Ascending aorta (tissue), 2 donors: ENCODE measurements at places on chromosomes 4 and X. TPM values are rescaled to one million over a fixed set of nuclear protein-coding genes. Genes with fewer than 3 reads are reported as not detected.
A peak's percentile ranks its signal among the peaks of the same experiment; 100 is the strongest.

DNA sequence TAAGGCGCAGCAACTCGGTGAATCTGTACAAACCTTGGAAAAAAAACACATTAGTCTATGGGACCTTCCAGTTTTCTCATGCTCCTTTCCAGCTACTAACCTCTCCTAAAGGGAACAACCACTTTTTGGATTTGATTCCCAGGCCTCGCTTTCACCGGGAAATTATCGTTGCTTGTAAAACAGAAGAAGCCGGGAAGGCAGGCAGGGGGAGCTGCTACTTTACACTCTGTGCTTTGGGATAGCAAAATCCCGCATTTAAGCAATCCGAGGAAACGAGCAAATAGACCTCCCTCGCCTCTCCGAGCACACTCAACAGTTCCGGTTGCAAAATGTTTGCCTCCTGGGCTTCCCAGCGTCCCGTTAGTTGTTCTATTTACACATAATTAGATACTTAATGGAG is 1.2 kb downstream of the CD38 start:
- peaks cover 2% of the 10 kb centered on the region for H3K4me1 ChIP-seq
- no peak overlapping the region for H3K27ac ChIP-seq
- DNase-seq = peak; percentile 74
- H3K4me3 ChIP-seq = peak overlapping the region; percentile 60
- no peaks in the 10 kb centered on the region for H3K27me3 ChIP-seq

The PPA2 gene
- total RNA-seq = 49.3 TPM

DNA sequence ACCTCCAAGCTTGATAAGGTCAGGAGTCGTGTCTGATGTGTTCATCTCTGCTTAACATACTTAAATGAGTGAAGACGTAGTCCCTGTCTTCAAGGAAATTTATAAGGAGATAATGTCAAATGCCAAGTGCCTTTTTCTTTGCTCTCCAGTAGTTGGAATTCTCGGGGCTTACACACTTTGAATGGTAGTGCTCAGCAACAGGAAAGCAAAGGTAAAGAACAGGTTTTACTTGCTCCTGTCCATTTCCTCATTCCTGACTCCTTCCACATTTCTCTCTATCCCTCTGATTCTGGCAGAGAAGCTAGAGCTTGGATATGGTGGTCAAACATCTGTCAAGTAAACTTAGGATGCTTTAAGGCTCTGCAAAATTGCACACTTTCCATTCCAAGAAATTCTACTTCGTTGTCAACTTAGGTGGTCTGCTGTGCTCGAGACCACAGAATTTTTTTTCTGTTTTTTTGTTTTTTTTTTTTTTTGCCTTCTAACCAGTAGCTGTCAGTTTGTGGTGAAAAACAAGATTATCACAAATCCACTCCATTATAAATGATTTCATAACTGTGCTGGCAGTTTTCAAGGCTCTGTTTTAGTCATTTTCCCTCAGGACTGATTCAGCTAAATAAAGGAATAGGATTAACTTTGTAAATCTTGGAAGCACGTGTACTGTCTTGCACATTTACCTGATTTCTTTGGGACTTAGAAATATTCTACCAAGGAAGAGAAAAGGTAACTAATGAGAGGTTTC is 180.8 kb upstream of the ANXA3 start:
- H3K36me3 ChIP-seq = no peaks in the 10 kb centered on the region
- no peak for DNase-seq
- H3K4me3 ChIP-seq = no peak overlapping the region
- no peaks in the 10 kb centered on the region for H3K27me3 ChIP-seq
- H3K27ac ChIP-seq = no peak overlapping the region

The TRIM2 gene
- total RNA-seq = 33.3 TPM

DNA sequence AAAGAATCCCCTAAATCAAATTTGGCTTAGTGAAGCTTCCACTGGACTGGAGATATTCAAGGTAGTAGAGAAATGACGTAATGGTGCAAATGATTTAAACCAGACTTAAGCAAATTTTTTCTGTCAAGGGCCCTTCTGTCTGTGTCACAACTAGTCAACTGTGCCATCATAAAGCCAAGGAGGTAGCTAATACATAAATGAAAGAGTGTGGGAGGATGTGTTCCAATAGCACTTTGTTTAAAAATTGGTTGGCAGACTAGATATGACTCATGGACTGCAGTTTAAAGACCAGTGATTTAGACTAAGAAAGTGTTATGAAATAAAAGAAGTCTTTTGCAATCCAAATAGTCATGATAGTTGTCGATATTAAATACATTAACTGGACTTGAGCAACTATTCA is 24.3 kb upstream of the TEX13C start:
- no peak overlapping the region for H3K4me3 ChIP-seq
- no peaks in the 10 kb centered on the region for H3K4me1 ChIP-seq
- no peak overlapping the region for H3K27ac ChIP-seq
- DNase-seq = no peak

- H3K27ac ChIP-seq = no peak overlapping the region
- H3K27me3 ChIP-seq = no peaks in the 10 kb centered on the region
- no peak overlapping the region for H3K4me3 ChIP-seq
- H3K36me3 ChIP-seq = no peaks in the 10 kb centered on the region
- H3K4me1 ChIP-seq = no peaks in the 10 kb centered on the region
Observed at GRCh38 chr4:48109413-48110263, 24.4 kb downstream of the TXK start.

DNA sequence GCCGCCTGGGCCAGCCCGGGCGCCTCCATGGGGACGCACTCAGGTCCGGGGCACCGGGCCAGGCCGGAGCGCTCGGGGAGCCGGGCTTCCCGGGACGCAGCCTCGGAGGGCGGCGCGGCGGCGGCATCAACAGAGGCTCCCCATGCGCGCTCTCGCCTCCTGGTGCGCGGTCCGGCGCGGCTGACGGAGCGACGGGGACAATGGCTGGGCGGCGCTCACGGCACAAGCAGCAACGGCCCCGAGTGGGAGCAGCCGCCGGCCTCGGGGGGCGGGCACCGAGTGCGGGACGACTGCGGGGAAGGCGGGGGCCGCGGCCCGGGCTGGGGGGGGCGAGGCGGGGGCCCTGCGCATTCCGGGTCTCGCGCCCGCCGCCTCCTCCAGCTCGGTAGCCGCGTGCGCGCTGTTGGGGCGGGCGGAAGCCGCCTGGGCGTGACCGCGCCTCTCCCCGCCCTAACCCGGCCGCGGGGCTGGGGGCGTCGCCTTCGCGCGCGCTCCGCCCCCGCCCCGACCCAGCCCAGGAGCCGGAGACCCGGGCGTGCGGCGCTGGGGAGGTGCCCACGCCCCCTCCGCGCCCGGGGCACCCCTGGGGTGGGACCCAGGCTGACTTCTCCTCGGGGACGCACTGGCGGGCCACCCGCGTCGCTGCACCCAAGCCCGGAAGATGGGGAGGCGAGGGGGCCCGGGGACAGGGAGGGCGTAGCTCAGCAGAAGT is at the start of gene PRKX:
Gene PRKX (minus strand): TSS at position 425 of the 712 bp plus-strand sequence. CDS start 396 bp downstream, at position 29.
- peak within 1 kb of the TSS; percentile 75 for H3K4me3 ChIP-seq
- H3K4me1 ChIP-seq = no peaks in the 10 kb centered on the region
- H3K27me3 ChIP-seq = no peaks in the 10 kb centered on the region

The MAGEA4 gene
- not detected for total RNA-seq

The NXF2 gene
- not detected for total RNA-seq

DNA sequence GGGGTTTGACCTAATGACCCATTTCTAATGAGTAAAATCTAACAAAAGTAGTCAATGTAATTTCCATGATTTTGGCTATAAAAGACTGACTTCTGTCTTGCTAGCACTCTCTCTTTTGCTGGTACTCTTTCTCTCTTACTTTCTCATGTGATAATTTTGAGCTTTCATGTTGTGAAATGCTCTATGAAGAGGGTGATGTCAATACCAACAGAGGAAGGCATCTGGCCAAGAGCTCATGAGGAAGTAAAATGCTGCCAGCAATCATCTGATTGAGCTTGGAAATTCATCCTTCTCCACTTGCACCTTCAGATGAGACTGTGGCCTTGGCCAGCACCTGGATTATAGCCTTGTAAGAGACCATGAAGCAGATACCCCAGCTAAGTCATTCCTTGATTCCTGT is 347.7 kb downstream of the HS3ST1 start:
- no peaks in the 10 kb centered on the region for H3K36me3 ChIP-seq
- no peaks in the 10 kb centered on the region for H3K4me1 ChIP-seq
- H3K27ac ChIP-seq = no peak overlapping the region
- H3K4me3 ChIP-seq = no peak overlapping the region
- DNase-seq = no peak

DNA sequence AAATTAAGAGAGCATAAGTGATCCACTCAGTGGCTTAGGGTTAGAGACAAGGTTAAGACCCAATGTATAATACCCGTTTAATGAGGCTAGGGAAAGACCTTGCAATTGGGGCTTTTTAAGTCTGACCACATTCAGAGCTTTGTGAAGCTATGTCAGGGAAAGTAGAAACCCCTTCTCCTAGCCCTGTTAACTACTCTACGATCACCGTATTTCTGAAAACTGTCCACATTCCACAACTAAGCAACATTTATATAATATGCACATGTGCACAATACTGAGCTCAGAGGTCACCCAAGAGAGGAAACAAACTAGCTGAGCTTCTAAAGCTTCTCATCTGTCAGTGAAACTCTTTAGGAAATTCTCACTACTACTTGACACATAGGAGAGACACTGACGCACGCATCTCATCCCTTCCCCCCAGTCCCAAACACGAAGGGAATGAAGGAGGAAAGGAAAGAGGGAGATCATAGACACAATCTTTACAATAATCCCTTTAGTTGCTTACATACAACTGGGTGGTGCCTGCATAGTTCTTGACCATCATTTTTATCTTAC is 56.2 kb downstream of the METTL14 start:
- H3K36me3 ChIP-seq = peaks cover 45% of the 10 kb centered on the region
- H3K27me3 ChIP-seq = no peaks in the 10 kb centered on the region
- peak overlapping the region; percentile 50 for H3K27ac ChIP-seq
- H3K4me3 ChIP-seq = no peak overlapping the region
- DNase-seq = no peak
- H3K4me1 ChIP-seq = no peaks in the 10 kb centered on the region

The MAGEB10 gene
- not detected for total RNA-seq

DNA sequence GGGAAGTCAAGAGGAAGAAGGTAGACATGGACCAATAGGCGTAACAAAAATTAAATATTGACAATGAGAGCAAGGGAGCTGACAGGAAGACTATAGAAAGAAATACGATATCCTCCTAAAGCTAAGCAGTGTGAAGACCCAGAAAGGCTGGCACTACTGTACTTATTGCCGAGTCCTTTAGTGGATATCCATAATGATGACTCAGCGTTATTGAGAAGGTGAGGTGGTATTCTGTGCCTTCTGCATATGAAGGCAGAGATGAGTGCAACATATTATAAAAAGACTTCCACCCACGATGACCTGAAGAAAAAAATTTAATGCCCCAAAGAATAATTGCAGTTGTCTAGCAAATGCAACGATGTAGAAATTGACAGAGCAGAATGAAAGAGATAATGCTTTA is 13.0 kb upstream of the MCF2 start:
- no peaks in the 10 kb centered on the region for H3K36me3 ChIP-seq
- H3K4me3 ChIP-seq = no peak overlapping the region
- H3K27me3 ChIP-seq = no peaks in the 10 kb centered on the region
- H3K27ac ChIP-seq = no peak overlapping the region
- H3K4me1 ChIP-seq = no peaks in the 10 kb centered on the region

- no peaks in the 10 kb centered on the region for H3K27me3 ChIP-seq
- H3K4me3 ChIP-seq = no peak overlapping the region
- H3K36me3 ChIP-seq = no peaks in the 10 kb centered on the region
- no peak overlapping the region for H3K27ac ChIP-seq
Observed at GRCh38 chr4:166308647-166309046, 435.6 kb downstream of the TLL1 start.

The SMIM10L2A gene
- total RNA-seq = 0.85 TPM

The RS1 gene
- not detected for total RNA-seq

The FRG2 gene
- not detected for total RNA-seq

DNA sequence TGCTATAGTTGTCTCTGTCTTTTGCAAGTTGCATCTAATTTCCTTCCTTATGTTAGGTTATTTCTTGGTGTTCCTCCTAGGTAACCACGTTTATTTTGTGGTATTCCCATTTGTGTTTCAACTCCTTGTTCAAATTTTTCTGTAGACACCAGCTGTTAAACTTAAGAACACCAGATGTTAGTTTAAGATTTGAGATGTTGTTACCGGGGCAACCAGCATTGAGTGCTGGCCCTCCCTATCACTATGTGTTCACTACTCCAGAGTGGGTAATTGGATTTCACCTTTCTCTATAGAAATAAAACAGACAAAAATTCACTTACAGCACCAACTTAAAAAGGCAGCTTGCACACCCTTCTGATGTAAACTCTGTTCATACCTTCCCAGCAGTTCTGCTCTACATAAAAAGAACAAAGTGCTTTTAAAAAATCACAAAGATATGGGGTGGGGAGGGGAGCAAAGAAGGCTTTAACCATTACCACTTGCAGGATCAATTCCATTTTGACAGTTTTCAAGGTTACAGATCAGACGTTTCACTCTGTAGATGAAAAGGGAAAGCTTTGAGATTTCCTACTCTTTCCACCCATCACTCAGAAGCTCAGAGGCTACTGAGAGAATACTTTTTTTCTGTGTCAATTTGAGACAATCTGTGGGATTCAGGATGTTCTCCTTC is 82.9 kb downstream of the DKK2 start:
- no peaks in the 10 kb centered on the region for H3K27me3 ChIP-seq
- DNase-seq = no peak
- no peak overlapping the region for H3K27ac ChIP-seq
- no peak overlapping the region for H3K4me3 ChIP-seq

The GLOD5 gene
- not detected for total RNA-seq

The CLDN22 gene
- not detected for total RNA-seq

- H3K4me3 ChIP-seq = no peak overlapping the region
- no peaks in the 10 kb centered on the region for H3K36me3 ChIP-seq
- no peaks in the 10 kb centered on the region for H3K27me3 ChIP-seq
- no peaks in the 10 kb centered on the region for H3K4me1 ChIP-seq
Observed at GRCh38 chr4:180675359-180675650, 1567.9 kb upstream of the TENM3 start.

The GPR82 gene
- total RNA-seq = not detected

GRCh38 chrX:63765712-63766111 is 19.3 kb downstream of the ARHGEF9 start:
- H3K27ac ChIP-seq = no peak overlapping the region
- no peak overlapping the region for H3K4me3 ChIP-seq
- H3K4me1 ChIP-seq = no peaks in the 10 kb centered on the region
- no peak for DNase-seq
- H3K27me3 ChIP-seq = no peaks in the 10 kb centered on the region

The TBX22 gene
- total RNA-seq = not detected

DNA sequence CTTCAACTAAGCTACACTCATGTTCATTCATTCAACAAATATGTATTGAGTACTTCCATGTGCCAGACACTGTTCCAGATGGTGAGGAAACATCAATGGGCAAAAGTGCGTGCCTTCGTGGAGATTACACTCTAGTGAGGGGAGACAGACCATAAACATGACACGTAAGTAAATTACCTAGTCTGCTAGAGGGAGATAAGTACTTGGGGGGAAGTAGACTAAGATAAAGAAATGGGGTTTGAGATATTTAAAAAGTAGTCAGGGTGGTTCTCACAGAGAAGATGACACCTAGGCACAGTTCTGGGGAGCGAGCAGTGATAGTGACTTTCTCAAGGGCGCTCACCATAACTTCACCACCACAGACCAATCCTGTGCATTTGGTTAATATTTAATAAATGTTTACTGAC is 11.7 kb downstream of the JCHAIN start:
- H3K4me1 ChIP-seq = no peaks in the 10 kb centered on the region
- no peak for DNase-seq
- no peaks in the 10 kb centered on the region for H3K27me3 ChIP-seq
- H3K36me3 ChIP-seq = no peaks in the 10 kb centered on the region
- H3K27ac ChIP-seq = no peak overlapping the region
- no peak overlapping the region for H3K4me3 ChIP-seq

GRCh38 chr4:167602157-167602556 is 367.9 kb upstream of the SPOCK3 start:
- no peaks in the 10 kb centered on the region for H3K4me1 ChIP-seq
- H3K4me3 ChIP-seq = no peak overlapping the region
- H3K27me3 ChIP-seq = no peaks in the 10 kb centered on the region

The DLG3 gene
- 6.5 TPM for total RNA-seq

The RASSF6 gene
- 1.4 TPM for total RNA-seq
